ENCODE measurements at places on chromosomes 11 and 22.
A peak's percentile ranks its signal among the peaks of the same experiment; 100 is the strongest.

GRCh38 chr22:26170112-26170492 lies 840 bp downstream of the SEZ6L start:
- DNase-seq = no peak

- DNase-seq = no peak
Measured at GRCh38 chr11:12453243-12453642, 75.9 kb downstream of the PARVA start.

- no peak for DNase-seq
Measured at GRCh38 chr22:43434928-43435311, 23.1 kb downstream of the MPPED1 start.

DNA sequence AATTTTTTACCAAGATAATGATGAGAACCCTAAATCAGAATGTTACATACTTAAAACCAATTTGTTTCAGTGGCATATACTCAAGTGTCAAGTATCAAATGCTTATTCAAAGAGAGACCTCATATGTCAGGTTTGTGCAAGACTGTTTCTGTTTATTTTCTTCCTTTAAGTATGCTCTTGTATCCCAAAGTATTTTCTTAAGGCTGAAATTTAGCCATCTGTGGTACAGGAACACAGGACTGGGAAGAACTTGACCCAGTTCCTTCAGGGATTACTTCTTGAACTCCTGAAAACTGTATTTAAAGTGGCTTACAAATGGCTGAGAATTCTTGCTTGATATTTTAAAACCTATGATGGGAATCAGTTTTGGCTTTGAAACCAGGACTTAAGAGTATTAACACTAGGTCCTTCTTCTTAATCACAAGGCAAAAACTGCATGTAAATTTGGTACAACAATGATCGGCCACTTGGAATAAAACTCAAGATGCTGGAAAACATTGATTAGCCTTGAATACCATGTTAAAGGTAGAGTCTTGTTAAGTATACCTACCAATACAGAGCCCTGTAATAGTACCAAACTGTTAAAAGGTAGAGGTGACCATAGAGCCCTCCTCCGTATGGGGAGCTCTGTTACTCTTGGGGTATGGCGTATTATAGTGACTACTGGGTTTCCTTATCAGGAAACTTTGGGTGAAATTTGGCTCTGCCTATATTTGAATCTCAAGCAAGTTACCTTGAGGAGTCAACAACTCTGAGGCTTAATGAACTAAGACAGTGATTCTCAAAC lies 95.9 kb downstream of the BLID start:
- no peak for DNase-seq

DNA sequence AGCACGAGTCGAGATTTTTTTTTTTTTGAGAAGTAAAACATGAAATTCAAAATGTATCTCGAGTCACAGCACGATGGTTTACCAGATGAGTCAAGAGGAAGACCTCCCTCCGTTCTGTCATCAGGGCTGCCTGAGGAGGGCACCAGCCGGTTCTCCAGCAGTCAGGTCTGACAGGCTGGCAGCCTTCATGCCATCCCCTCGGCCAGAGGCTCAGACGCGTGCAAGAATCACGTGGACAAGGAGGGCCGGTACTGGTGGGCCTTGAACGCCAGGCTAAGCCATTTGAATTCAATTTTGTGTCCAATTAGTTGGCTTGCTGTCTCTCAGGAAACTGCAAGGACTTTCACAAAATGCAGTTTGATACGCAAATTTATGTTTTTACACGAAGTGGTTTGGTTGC lies 1412.2 kb downstream of the BRD1 start:
- DNase-seq = no peak

GRCh38 chr11:45141171-45141570 lies 5.3 kb upstream of the PRDM11 start:
- DNase-seq = no peak

DNA sequence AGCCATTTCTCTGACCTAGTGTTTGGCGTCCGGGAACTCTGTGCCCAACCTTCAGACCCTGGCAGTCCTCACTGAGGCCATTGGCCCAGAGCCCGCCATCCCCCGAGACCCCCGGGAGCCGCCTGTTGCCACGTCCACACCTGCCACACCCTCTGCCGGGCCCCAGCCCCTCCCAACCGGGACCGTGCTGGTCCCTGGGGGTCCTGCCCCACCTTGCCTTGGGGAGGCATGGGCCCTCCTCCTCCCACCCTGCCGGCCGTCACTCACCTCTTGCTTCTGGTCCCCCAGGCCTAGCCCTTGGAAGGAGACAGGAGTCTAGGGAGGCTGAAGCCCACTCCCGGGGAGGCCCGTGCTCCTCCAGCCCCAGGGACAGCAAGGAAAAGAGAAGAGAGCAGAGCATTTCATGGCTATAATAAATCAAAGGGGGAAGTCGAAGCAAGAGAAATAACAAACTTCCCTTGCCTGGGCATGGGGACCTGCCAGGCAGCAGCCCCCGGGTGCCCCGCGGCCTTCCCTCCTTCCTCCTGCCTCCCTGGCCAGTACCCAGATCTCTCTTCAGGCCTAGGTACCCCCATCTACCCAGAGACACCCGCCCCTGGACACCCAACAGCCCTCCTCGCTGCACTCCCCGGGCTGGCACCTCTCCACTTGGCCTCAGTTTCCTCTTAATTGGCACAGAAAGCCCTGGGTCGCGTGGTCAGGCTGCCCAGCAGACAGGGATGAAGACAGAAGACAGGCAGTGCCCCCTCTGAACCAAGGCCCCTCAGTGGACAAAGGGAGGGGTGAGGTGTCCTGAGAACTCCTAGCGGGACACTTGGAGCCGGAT lies 13.0 kb upstream of the SLC39A13 start:
- DNase-seq = no peak

GRCh38 chr22:29125443-29125778 lies 52.6 kb downstream of the KREMEN1 start:
- no peak for DNase-seq

DNA sequence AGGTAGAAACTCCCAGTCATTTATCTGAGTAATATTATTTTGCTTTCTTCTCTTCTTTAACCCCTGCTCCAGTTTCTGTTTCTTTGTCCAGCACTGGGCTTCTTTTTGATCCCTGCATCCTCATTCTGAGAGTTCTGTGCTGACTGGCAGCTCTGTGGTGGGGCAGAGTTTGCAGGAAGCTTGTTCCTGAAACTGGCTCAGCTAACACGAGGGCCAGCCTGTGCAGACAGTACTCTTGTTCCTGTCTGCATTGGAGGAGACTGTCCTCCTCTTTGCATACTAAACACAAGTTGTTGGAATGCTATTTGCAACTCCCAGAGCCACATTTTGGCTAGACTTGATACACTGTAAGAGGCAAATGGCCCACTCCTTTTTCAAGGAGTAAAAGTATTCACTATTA lies 93.1 kb upstream of the HORMAD2 start:
- DNase-seq = no peak

DNA sequence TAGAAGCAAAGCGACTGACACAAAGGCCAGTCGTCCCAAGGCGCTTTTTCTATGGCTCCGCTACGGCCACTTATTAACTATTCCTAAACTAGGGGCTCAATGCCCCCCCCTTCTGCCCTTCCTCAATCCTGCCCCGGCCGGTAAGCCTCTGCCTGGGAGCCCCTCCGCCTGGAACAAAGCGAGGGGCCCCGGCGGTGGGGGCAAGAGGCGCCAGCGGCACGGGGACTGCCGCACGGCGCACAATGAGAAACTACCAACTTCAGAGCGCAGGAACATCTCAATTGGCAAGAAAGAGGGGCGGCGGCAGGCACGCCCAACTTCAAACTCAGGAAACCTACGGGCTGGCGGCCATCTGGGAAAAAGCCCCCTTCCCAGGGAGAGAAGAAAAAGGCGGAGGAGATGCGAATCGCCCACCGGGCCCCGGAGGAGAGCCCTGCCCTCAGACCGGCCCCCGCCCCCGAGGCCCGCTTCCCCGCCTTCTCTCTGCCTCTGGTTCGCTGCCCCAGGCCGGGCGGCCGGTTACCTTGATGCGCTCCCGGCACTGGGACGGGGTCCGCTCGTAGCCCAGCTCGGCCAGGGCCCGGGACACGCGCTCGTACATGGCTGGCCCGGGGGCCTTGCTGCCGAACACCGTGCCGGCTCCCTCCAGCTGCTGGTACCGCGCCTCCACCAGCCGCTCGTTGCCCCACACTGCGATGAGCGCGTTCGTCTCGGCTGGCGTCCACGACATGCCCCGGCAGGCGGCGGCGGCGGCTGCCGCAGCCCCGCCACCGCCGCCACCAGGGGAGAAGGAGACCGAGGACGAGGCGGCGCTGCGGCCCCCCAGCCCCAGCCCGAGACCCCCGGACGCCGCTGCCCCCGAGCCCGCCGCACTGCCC lies 619 bp downstream of the MSANTD2 start:
- peak; percentile 67 for DNase-seq

DNA sequence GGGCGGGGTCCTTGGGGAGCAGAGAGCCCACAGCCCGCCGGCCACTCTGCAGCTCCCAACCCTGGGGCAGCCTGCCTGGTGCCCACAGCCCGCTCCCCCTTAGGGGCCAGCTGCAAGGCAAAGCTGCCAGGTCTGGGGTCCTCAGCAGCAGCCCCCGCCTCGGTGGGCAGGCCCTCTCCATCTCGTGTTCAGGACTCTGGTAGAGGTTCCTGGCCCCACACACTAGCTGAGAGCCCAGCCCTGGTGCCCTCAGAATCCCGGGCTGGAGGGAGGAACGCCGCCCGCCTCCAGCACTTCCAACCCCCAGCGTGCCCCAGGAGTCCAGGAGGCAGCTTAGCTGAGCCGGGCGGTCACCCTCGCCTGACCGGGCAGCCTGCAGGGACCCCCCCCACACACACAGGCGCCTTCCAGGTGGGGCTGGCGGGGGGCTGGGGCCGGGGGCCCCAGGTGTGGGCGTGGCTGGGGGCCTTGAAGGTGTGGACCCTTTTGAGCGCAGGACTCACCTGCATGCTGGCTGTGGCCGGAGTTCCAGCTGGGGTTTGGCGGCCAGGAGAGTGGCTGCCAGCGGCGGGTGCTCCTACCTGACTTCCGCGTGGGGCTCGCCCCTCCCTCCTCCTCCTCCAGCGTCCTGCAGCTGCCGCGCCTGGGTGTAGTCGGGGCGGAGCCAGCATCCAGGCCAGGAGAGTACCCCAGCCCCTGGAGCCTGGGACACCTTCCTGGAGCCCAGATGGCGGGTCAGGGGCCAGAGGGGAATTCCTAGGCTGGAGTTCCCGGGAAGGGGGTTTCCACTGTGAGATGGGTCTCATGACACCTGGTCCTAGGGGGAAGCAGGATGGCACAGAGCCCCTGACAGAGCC lies at the start of gene ANO9:
ANO9 (minus strand) TSS at position 594 of the 857 bp plus-strand sequence; CDS start at position 509, 85 bp downstream.
- peak; percentile 77 for DNase-seq

- DNase-seq = no peak
Measured at GRCh38 chr11:77503006-77503405, 29.1 kb upstream of the PAK1 start.

GRCh38 chr11:119874660-119875238 lies 145.7 kb upstream of the NECTIN1 start:
- no peak for DNase-seq

GRCh38 chr22:44254811-44255210 lies 57.9 kb downstream of the SHISAL1 start:
- no peak for DNase-seq

DNA sequence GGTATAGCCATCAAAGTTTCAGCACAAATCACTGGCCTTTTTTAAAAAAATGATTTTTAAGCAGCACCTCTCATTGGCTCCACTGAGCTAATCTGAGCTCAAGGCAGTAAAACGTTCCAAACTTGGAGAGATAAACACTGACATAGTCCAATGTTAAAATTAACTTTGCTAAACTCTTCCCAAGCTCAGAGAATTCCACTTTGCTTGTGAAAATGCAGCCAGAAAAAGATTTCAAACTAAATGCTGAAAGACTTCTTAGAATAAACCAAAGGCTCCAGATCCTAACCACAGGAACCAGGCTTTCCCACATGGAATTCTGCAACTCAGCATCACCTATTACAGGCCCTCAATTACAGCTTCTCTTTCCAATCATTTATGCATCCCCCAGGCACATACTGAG lies 84.7 kb upstream of the GDPD4 start:
- DNase-seq = no peak

GRCh38 chr11:76649851-76650372 lies 20.6 kb downstream of the LRRC32 start:
- no peak for DNase-seq

Measured in CD4-positive, alpha-beta memory T cell (primary cell).